ENCODE measurements at places on chromosomes 3 and 15.

DNA sequence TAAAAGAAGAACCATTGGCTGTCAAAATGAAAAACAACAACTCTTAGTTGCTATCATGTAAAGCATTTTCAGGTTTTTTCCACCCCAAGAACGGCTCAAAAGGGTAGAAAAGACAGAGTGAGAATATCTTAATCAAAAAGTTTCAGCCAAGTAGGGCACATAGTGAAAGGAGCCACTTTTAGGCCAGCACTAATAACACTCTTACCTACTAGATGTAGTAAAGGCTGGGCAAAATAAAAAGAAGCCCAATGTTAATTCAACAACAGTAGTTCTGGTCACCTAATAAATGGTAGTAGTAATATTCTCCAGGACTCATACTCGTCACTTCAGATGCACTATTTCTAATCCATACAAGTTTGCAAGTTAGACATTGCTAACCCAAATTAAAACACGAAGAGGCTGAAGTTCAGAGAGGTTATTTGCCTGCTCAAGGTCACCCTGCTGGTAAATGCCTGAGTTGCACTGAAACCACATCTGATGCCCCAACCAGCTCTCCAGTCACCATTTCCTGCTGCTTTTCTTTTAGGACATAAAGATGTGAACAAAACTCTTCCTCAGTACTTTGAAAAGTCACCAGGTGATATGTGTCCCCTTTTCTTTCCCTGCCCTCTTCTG lies 7.5 kb downstream of the GOLIM4 start:
- H3K27me3 ChIP-seq, result no peaks in the 10 kb centered on the region
- no peak overlapping the region for H3K4me3 ChIP-seq
- DNase-seq, result peak; percentile 15
- no peaks in the 10 kb centered on the region for H3K4me1 ChIP-seq
- H3K27ac ChIP-seq, result no peak overlapping the region
- no peaks in the 10 kb centered on the region for H3K36me3 ChIP-seq

DNA sequence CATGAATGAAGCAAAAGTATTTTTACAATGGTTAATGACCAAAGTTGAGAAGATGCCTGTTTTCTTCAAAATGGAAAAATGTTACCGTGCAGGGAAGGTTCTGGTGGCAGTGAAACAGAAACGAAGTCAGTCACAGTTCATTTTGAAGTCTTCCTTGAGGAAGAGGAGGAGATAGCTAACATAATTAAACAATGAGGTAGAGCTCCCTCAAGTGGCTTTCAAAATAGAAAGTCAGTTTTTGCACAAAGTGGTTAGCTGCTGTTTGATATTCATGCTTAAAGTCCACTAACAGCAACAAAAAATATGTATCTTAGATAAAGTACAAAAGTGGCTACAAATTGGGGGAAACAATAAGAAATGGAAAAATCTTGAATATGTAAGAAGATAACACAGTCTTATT lies 87.3 kb downstream of the TFG start:
- H3K36me3 ChIP-seq, result no peaks in the 10 kb centered on the region
- H3K27ac ChIP-seq, result no peak overlapping the region
- H3K4me3 ChIP-seq, result no peak overlapping the region
- peaks cover 19% of the 10 kb centered on the region for H3K4me1 ChIP-seq
- H3K27me3 ChIP-seq, result no peaks in the 10 kb centered on the region

DNA sequence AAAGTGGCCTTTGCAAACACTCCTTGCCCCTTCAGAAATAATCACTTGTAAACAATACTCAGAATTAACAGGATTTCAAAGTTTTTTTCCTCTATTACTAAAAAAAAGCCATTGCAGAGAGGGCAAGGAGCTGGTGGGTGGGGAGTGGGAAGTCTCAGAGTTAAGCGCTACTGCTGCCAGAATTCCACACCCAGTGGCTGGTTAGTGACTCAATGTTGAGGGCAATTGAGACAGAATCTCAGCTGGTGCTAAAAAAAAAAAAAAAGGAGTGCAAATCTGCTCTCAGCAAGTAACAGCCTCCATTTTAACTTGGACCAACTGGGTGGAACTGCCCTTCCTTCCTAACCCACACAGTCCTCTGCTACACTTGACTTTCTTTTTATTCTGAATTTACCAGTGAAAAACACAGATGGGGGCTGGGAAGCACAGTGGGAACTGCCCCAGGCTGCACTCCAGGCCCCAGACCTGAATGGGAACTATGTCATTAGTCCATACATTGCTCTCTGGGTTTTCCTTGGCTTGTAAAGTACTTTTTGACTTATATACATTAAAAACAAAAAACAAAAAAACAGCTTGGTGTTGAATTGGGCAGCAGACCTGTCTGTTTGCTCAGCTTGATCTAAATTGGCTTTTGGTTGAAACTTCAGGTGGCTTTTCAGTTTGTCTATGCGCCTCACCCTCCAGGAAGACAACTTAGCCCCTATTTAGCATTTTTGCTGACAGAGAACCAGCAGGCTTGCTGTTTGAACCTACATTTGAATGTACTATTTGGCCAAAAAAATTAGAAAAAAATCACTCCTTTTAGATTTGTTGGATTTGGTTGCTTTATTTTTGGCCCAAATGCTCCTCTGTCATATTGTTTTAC lies 357.8 kb upstream of the TBL1XR1 start:
- H3K36me3 ChIP-seq, result no peaks in the 10 kb centered on the region
- H3K27ac ChIP-seq, result no peak overlapping the region
- DNase-seq, result peak; percentile 18
- no peak overlapping the region for H3K4me3 ChIP-seq
- H3K4me1 ChIP-seq, result peaks cover 26% of the 10 kb centered on the region

GRCh38 chr15:59298225-59298853 lies 74.3 kb downstream of the MYO1E start:
- no peak overlapping the region for H3K4me3 ChIP-seq
- H3K4me1 ChIP-seq, result peaks cover 24% of the 10 kb centered on the region
- no peaks in the 10 kb centered on the region for H3K36me3 ChIP-seq
- H3K27ac ChIP-seq, result no peak overlapping the region
- H3K27me3 ChIP-seq, result no peaks in the 10 kb centered on the region

DNA sequence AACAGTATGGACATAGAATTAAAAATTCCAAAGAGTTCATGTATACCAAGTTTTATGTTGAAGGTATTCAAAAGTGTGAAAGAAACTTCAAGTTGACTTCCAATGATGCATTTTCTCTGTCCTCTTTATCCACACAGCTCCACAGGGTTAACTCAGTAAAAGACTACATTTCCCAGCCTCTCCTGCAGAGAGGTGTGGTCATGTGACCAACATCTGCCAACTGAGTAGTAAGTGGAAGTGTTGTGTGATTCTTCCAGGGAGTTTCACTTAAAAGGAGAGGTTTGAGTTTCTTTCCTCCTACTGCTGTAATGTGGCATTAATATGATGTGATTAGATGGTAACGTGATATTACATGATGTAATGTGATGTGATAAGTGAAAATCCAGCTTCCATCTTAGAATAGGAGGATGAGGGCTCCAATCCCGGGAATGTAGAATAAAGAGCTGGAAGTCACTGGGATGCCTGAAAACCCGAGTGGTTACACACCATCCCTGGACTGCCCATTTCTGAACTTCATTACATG lies 280.6 kb downstream of the ARRDC4 start:
- no peaks in the 10 kb centered on the region for H3K4me1 ChIP-seq
- DNase-seq, result no peak
- H3K27me3 ChIP-seq, result peaks cover 3% of the 10 kb centered on the region
- H3K27ac ChIP-seq, result no peak overlapping the region
- H3K36me3 ChIP-seq, result no peaks in the 10 kb centered on the region
- no peak overlapping the region for H3K4me3 ChIP-seq

DNA sequence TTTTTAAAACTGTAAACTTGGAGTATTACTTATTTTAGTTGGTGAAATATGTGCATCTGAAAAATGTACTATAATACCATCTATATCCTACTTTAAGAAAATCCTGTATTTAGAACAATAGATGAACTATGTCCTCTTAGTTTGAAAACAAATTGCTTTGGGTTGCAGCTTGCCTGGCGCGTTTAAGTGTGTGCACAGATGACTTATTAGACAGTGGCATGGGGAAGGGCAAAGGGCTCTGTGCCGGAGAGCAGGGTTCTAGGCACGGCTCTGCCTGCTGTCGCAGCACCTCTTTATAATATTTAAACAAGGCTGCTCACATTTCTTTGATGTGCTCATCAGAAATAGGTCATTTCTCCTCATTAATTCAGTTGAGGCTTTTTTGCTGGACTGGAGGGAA lies 10.0 kb downstream of the PXK start:
- no peak for DNase-seq
- no peak overlapping the region for H3K4me3 ChIP-seq
- no peak overlapping the region for H3K27ac ChIP-seq
- H3K36me3 ChIP-seq, result no peaks in the 10 kb centered on the region
- no peaks in the 10 kb centered on the region for H3K27me3 ChIP-seq

- no peaks in the 10 kb centered on the region for H3K4me1 ChIP-seq
- H3K27ac ChIP-seq, result no peak overlapping the region
- no peaks in the 10 kb centered on the region for H3K36me3 ChIP-seq
- H3K4me3 ChIP-seq, result no peak overlapping the region
- DNase-seq, result no peak
Observed at GRCh38 chr15:44130778-44131177, 64.3 kb downstream of the FRMD5 start.

DNA sequence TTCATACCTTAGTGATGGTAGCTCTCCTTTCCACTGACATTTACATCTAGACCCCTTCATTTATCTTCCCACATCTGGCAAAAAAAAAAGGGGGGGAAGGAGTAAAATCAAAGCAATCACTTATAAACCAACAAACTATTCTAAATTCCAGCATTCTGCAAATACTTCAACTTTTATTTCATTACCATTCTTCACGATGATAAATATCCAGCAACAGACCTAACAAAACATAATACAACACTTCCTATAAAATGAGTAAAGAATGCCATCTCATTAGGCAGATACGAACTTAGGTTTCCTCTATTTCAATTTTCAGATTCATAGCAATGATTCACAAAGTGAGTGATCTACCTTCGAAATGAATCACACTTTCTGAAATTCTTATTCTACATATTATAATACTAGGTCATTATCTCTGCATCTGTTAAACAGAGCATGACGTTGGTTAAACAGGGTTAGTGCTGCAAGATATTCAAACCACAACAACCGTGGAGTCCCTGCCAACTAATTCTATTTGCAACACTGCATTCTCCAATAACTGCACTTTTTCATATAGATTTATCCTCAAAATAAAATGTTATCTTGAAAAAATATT lies at the start of gene LRRFIP2:
Gene LRRFIP2, minus strand, starts transcription at position 51 of the 595 bp plus-strand sequence. CDS start 25,599 bp downstream, outside the sequence.
- peak within 1 kb of the TSS; percentile 94 for H3K4me3 ChIP-seq
- peaks cover 16% of the 10 kb centered on the region for H3K4me1 ChIP-seq
- H3K36me3 ChIP-seq, result peaks cover 4% of the 10 kb centered on the region
- H3K27me3 ChIP-seq, result no peaks in the 10 kb centered on the region

GRCh38 chr3:138376663-138377062 lies 28.3 kb downstream of the MRAS start:
- no peaks in the 10 kb centered on the region for H3K4me1 ChIP-seq
- H3K27ac ChIP-seq, result no peak overlapping the region
- H3K4me3 ChIP-seq, result no peak overlapping the region
- H3K36me3 ChIP-seq, result no peaks in the 10 kb centered on the region

- no peak for DNase-seq
- H3K4me3 ChIP-seq, result no peak overlapping the region
- H3K27me3 ChIP-seq, result no peaks in the 10 kb centered on the region
- H3K27ac ChIP-seq, result no peak overlapping the region
- H3K36me3 ChIP-seq, result no peaks in the 10 kb centered on the region
Observed at GRCh38 chr3:63974451-63974850, 48.8 kb downstream of the PSMD6 start.

- H3K27me3 ChIP-seq, result no peaks in the 10 kb centered on the region
- no peaks in the 10 kb centered on the region for H3K36me3 ChIP-seq
- H3K27ac ChIP-seq, result no peak overlapping the region
- no peak for DNase-seq
- no peak overlapping the region for H3K4me3 ChIP-seq
- no peaks in the 10 kb centered on the region for H3K4me1 ChIP-seq
Observed at GRCh38 chr15:82177291-82178010, 85.1 kb downstream of the EFL1 start.

DNA sequence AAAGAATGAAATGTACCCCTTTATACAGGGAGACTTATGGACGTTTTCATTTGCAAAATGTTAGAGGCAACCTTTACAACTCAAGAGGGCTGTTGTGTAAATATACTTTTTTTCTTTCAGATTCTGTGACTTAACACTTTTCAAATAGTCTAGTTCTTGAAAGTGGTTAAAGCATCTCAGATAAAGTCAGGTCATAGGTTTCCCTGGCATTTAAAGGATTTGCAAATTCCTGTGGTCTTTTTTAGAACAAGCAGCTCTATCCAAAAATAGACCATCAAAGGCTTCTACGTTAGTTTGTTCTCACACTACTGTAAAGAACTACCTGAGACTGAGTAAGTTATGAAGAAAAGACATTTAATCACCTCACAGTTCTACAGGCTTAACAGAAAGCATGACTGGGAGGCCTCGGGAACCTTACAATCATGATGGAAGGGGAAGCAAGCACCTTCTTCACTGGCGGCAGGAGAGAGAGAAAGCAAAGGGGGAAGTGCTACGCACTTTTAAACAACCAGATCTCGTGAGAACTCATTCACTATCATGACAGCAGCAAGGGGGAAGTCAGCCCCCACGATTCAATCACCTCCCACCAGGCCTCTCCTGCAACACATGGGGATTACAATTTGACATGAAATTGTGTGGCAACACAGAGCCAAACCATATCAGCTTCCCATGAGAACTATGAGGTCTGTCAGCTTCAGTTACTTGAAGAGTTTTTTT lies 23.3 kb upstream of the GABRR3 start:
- no peak for DNase-seq
- H3K36me3 ChIP-seq, result no peaks in the 10 kb centered on the region
- H3K27me3 ChIP-seq, result peaks cover 36% of the 10 kb centered on the region
- no peak overlapping the region for H3K4me3 ChIP-seq

- H3K27me3 ChIP-seq, result no peaks in the 10 kb centered on the region
- no peak overlapping the region for H3K27ac ChIP-seq
- no peak for DNase-seq
- H3K4me1 ChIP-seq, result no peaks in the 10 kb centered on the region
Observed at GRCh38 chr3:65230261-65231139, 542.7 kb upstream of the ADAMTS9 start.
